Tongue (tissue), 3 donors: ENCODE measurements at places on chromosomes 12 and 14. TPM values are rescaled to one million over a fixed set of nuclear protein-coding genes. Genes with fewer than 3 reads are reported as not detected.

DNA sequence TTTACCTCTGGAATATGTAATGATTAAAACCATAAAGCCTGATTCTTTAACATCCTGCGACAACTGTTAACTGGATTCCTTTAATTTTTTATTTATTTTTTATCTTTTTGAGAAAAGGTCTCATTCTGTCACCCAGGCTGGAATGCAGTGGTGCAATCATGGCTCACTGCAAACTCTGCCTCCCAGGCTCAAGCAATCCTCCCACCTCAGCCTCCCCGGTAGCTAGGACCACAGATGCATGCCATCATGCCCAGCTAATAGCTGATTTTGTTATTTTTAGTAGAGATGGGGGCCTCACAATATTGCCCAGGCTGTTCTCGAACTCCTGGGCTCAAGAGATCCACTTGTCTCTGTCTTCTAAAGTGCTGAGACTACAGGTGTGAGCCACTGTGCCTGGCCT lies 3.7 kb downstream of the MYBPC1 start:
- no peak for DNase-seq

The OAS1 gene
- total RNA-seq: 7.8 TPM

DNA sequence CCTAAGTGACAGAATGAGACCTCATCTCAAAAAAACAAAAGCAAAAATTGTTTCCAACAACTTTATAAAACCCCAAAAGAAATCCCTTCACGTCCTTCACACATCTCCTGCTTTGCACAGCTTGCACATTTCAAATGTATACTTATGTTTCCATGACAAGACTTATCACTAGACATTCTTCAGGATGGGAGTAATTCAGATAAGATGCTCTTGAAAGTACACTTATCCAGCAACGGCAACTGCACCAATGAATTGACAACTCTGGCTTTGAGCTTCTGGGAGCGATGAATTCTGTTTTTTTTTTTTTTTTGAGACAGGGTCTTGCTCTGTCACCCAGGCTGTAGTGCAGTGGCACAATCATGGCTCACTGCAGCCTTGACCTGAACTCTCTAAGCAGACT lies 30.8 kb upstream of the AKAP5 start:
- DNase-seq: no peak

DNA sequence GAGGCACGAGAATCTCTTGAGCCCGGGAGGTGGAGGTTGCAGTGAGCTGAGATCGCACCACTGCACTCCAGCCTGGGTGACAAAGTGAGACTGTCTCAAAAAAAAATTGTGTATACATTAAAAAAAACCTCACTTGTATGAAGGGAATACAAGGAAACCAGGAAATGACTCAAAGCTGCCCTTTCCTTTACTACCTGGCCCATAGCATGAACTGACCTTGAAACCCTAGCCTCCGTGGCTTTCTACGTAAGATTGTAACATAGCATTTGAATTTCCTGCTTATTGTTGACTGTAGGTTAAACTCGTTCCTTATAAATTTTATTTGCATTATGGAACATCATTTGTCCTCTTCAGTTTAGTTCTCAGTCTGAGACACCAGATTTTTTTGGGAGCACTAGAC lies 9.1 kb upstream of the DDX47 start:
- no peak for DNase-seq

DNA sequence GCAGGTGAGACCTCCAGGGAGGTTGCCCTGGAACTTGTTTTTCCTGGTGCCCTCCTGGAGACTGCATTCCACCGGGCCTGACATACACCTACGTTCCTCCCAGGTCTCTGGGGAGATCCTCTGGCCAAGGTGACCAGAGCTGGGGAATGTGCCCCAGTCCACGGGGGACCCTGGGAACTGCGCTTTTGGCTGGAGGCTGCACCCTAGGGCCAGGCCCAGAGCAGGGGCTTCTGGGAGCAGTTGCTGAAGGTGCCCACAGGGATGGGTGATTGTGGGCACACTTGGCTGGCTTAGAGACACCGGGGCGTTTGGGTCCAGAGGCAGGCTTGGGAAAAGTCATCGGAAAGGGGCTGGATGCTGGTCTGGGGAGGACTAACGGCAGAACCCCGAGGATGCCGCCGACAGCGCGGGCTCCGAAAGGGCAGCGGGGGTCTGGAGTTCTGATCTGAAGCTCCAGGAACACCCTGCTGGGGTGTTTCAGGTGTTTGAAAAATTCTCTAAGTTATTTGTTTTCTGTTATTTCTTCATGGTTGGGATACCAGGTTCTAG lies 36.5 kb upstream of the TDRD9 start:
- DNase-seq: no peak

The TMEM63C gene
- 0.92 TPM for total RNA-seq

- DNase-seq: no peak
These were observed 38.7 kb upstream of the NCOR2 start for GRCh38 chr12:124605883-124606774.

DNA sequence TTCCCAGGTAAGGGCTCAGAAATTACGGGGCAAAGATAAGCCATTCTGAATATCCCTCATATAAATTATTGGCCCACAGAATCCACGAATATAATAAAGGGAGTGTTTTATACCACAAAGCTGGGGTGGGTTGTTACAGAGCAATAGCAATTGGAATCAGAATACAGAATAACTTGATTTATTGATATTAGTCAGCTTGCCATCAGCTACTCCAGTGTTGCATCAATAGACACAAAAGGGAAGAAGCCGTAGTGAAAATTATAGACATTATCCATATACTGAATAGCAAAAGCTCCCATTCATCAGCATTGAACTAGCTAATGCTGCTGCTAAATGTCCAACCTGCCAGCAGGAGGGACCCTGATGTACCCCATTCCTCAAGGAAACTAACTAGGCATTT lies 18.3 kb downstream of the MDGA2 start:
- DNase-seq: no peak

DNA sequence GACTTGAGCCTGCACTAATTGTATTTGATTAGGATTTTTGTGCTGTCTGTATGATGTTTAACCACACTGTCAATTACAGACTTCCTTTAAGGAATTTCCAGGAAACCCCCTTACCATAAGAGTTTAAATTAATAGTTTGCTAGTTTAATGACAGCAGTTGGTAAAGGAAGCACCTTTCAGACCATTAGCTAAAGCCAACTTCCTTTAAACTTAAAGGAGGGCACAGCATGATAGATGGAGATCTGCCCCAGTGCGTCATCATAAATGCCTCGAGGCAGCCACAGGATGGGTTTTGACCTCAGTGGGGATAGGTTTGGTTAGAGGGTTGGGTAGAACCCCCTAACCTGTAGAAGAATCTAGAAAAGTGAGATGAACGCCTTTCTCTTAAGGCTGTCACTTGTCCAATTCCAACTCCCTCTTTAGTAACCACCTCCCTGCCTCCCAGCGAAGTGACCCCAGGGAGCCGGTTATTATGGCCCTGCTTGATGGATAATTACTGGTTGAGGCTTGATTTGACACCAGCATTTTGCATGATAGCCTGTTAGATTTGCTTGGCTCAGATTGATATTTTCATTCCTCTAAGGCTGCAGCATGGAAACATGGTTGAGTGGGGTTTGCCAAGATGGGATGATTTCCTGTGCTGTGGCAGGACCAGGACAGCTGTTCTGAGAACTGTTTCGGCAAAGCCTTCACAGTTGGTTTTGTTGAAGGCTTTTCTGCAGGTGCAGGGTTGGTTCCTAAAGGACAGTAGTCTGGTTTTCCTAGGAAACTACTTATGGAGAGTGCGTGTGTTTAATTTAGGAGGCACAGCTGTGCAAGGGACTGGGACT lies 62.7 kb downstream of the CHST11 start:
- peak; percentile 54 for DNase-seq

The ERBB3 gene
- 147 TPM for total RNA-seq

GRCh38 chr14:90520326-90520725 lies 123.5 kb downstream of the CALM1 start:
- peak; percentile 26 for DNase-seq

The C14orf132 gene
- 35.2 TPM for total RNA-seq

The PLCZ1 gene
- total RNA-seq: not detected

GRCh38 chr12:128155571-128155970 lies 111.4 kb upstream of the TMEM132C start:
- peak; percentile 74 for DNase-seq

The SSTR1 gene
- 0.21 TPM for total RNA-seq

DNA sequence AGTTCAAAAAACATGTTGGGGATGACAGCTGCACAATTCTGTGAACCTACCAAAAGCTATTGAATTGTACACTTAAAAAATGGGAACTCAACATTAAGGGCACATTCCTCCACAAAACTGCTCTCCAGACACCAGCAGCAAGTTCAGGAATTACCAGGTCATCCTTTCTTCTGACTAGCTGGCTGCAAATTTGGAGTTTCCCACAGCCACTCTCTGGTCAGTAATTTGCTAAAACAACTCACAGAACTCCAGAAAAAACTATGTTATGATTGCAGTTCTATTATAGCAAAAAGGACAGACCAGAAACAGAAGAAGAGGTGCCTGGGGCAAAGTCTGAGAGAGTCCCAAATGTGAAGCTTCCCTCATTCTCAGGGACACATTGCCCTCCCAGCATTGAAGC lies 20.1 kb upstream of the PLEKHD1 start:
- no peak for DNase-seq

- no peak for DNase-seq
These were observed 125.2 kb downstream of the MED13L start for GRCh38 chr12:116152268-116152667.

DNA sequence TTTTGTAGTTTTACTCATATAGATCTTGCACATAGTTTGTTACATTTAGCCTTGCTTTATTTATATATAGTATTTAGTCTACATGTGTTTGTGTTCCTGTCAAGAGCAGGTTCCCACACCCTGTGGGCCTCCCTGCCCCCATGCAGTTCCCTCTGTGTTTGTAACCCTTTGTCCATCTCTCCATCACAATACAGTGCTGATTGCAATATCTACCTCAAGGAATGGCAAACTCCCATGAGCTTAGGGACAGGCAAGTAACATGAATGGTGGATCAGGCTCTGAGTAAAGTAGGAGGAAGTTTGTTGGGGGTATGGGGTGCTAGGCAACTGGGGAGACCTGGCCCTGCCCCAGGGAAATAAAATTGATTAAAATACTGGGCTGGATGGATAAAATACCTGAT lies 151.9 kb upstream of the MYL2 start:
- DNase-seq: no peak

The MYH7 gene
- total RNA-seq: 218 TPM

The GZMH gene
- not detected for total RNA-seq

- peak; percentile 79 for DNase-seq
These were observed 231.9 kb downstream of the C12orf75 start for GRCh38 chr12:105562199-105562971.

DNA sequence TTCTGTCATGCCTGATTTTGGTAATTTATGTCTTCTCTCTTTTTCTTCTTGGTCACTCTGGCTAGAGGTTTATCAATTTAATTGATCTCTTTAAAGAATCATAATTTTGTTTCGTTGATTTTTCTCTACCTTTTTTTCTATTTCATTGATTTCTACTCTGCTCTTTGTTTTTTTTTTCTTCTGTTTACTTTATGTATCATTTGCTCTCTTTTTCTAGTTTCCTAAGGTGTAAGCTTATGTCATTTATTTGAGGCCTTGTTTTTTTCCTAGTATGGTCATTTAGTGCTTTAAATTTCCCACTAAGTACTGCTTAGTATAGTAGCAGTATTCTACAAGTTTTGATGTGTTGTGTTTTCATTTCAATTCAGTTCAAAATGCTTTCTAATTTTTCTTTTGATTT lies 89.6 kb downstream of the BRMS1L start:
- no peak for DNase-seq

The PDZRN4 gene
- 2.7 TPM for total RNA-seq

GRCh38 chr14:98931911-98932310 lies 340.1 kb downstream of the BCL11B start:
- no peak for DNase-seq

- DNase-seq: no peak
These were observed 1.2 kb downstream of the USP30 start for GRCh38 chr12:109053382-109054123.

DNA sequence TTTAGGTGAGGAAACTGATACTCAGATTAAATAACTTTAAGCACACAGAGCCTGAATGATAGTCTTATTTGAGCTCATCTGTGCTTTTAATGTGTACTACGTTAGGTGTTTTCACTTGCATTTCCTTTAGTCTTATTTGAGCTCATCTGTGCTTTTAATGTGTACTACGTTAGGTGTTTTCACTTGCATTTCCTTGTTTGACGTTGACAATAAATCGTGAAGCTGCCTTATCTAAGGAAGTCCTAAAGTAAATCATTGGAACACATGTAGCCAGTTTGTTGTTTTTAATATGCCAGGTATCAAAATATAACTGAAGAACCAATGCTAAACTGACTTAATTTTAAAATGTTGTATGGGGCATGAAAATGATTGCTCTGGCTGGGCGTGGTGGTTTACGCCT lies 2.0 kb downstream of the RAP1B start:
- DNase-seq: no peak

- DNase-seq: no peak
These were observed 612.7 kb upstream of the ATP2B1 start for GRCh38 chr12:90321369-90321768.

GRCh38 chr12:63668028-63668799 lies at the start of gene DPY19L2:
TSS of gene DPY19L2 (minus strand) at chr12:63668493. CDS start at chr12:63668393, 100 bp downstream.
- DNase-seq: peak; percentile 89

The PTPN21 gene
- total RNA-seq: 31.3 TPM

The MYL6 gene
- 707 TPM for total RNA-seq

The SLC6A12 gene
- 0.51 TPM for total RNA-seq

The RASSF9 gene
- 4.3 TPM for total RNA-seq

The CLEC12A gene
- total RNA-seq: not detected

The CCDC184 gene
- 1.2 TPM for total RNA-seq

GRCh38 chr12:17084831-17085230 lies 478.9 kb upstream of the LMO3 start:
- no peak for DNase-seq

The SMCO3 gene
- total RNA-seq: 0.51 TPM

DNA sequence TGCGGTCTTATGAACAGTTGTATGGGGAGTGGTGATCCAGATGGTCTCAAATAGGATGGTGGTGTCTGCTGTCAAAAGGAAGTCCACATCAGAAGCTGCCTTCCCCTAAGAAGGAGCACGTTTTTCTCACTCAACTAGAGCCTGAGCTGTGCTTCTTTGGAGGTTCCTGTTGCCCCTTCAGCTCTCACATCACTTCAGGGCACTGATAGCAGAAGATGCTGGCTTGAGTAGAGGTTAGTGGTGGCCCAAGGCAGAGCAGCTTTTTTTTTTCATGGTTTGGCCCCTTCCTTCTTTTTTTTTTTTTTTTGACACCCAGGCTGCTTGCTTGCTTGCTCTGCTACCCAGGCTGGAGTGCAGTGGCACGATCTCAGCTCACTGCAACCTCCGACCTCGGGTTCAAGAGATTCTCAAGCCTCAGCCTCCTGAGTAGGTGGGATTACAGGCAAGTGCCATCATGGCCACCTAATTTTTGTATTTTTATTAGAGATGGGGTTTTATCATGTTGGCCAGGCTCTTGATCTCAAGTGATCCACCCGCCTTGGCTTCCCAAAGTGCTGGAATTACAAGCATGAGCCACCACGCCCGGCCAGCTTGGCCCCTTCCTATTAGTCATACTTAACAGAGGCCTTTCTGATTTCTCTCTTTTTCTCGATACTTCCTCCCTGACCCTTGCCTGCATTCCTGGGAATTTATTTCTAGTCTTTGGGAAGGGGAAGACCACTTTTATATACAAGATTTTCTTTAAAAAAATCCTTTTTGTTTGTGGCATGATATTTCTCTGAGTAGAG lies 31.6 kb downstream of the KLRD1 start:
- no peak for DNase-seq
